NCI-H2029 treated with DMSO at 0.1 percent for 48 hours (cell line): ENCODE measurements at places on chromosomes 16 and 17.

DNA sequence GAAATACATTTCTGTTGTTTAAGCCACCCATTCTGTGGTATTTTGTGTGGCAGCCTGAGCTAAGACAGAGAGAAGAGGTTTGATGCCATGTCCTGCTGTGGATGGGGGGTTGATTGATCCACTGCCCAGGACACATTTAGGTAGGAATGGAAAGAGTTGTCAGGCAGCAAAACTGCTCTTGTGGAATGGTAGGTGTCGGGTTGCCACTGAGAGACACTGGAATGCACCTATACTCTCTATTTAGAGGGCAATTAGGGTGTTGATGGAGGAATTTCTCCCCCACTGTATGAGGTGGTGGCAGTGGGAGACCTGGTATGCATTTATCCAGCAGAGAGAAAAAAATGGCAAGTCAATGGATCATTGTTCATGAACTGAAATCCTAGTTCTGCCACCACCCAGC, 30.9 kb downstream of the CBLN1 start:
- no peak for DNase-seq

DNA sequence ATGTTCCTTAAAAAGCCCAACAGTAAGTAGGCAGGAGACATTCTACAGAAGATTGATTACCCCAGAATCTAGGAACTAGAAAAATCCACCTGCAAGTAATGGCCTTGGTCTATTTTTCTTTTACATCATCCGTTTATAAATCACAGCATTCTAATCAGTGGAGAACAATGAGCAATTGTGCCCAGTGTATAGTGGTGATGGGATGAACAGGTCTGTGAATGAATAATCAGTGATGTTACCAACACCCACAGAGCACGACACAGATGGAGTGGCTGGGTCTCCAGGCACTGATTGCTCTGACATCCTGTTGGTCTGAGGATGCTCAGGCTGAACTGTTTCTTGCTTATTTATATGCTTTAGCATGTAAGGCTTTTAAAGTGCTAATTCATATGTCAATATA, 1251.2 kb upstream of the CDH8 start:
- DNase-seq, result no peak

- DNase-seq, result no peak
Observed at GRCh38 chr16:55386534-55387296, 62.7 kb downstream of the IRX6 start.

DNA sequence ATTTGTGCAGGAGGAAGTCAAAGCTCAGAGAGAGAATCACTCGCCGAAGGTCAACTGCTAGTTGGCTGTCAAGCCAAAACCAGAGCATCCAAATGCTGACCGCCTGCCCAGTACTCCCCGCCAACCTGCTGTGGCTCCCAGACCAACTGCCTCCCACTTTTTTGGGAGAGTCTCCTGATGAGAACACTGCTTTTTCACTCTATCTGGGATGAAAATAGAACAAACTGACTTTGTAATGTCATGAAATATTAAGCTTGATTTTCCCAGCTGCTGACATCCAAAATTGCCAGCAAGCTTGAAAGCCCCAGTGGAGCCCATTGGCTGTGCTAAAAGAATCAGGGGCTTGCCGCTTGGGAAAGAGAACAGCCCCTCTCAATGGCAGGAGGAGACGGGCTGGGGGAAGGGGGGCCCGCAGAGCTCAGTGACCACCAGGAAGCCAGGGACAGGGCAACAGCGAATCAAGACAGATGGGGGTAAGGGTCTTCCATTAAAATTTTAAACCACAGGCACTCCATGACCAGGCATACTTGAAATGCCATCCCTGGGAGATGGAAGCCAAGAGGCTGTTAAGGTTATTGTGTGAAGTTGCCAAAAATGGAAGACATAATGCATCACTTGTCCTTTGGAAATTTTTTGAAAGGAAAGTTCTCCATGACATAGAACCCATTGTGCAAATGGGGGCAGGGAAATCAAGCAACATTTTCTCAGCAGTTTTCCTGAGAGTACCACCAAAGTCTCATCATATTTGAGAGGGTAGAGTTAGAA, 125.7 kb upstream of the CDH5 start:
- DNase-seq, result no peak

GRCh38 chr17:80861418-80861815, 130.2 kb upstream of the CHMP6 start:
- DNase-seq, result peak; percentile 70

- no peak for DNase-seq
Observed at GRCh38 chr17:17463821-17464220, 13.0 kb upstream of the MED9 start.

DNA sequence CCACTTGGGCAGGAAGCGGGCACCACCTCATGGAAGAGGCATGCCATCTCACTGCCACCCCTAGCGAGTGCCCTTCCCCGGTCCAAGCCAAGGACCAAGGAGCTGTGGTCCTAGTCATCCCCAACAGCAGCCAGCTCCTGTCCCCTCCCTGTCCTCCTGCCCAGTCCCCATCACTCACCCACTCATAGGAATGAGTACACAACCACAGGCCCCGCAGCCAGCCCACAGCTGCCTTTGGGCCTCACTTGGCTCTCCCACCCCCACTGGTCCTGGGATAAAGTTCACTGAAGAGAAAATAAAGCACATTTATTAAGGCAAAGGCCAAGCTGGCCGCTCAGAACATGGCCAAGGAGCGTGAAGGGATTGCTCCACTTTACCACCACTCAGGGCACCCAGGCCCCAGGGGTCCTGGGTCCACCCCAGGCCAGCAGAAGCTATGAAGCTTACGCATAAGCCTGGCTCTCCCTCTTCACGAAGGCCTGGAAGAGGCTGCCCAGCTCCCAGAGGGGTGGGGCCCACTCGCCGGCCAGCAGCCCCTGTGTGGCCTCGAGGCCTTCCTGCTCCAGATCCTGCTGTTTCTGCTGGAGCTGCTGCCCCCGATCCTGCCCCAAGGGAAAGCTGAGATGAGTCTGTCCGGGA, 3.6 kb downstream of the SCRN2 start:
- no peak for DNase-seq

DNA sequence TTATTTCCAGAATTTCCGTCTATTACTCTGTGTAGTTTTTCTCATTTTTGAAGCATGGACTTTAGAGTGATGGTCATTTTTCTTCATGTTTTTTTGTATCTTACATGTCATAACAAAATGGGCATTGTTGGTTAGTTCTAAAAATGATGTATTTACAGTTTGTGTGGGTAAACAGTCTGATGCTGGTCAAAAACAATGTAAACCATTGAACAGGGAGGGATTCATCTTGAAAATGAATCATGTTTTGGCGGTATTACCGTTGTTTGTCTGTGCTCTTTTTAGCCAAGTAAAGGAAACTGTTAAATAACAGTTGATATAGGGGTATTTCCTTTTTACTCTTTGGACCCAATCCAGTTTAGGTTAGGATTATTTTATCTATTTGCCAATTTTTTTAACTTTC, 315.8 kb downstream of the BCAS3 start:
- no peak for DNase-seq

DNA sequence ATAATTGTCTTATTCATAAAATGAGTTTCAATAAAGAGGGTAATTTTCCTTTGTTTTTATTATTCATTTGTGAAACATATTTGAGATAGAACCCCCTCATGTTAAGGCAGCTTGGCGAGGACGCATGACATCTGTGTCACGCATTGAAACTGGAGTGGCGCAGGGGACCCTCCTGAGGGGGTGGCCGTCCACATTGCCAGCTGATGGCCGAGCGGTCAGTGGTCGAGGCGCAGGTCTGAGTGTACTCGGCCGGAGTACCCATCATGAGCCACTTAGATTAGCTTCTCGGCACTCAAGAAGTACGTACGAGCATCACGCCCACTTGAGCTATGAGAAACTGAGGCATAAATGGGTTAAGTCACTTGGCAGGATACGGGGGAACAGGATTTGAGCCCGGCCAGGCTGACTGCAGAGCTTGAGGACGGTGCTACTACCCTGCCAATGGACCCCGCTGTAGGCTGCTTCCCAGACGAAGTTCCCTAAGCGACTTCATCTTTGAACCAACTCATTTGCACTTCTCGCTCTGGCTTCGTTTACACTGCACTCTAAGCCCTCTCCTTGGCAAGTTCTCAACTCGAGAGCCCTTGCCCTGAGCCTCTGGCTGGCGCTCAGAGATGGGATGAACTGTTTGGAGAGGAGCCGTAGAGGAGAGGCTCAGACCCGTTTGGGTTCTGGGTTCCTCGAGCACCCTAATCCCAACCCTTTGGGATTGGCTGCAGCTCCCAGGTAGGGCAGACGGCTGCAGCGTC, 91.8 kb downstream of the SDK2 start:
- DNase-seq, result no peak

DNA sequence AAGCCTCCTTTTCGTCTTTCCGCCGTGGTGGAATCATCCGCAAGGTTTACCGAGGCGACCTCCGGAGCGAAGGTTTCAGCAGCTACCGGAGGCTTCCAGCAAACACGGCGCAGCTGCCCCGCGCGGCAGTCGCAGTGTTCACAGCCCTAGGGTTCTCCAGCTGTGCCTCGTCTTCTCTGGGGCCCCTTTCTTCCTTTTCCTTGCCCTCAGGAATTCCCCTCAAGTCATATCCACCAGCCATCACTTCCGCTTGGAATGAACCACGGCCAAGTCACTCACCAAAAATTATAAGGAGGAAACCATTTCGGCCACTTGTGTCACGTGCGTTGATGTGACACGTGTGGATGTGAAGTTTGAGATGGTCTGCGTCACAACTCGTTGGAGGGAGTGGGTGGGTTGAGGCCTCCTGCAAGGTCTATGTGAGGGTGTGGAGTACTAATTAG, 636 bp upstream of the ERN1 start:
- no peak for DNase-seq

DNA sequence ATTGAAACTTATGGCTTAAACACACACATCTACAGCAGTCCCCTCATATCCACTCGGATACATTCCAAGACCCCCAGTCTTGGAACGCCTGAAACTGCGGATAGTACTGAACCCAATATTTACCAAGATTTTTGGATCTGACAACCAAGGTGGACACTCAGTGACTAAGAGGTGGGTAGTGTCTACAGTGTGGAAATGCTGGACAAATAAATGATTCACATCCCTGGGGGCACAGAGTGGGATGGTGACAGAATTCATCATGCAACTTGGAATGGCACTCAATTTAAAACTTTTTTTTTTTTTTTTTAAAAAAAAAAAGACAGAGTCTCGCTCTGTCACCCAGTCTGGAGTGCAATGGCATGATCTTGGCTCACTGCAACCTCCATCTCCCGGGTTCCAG, 54.2 kb upstream of the TRAP1 start:
- no peak for DNase-seq

- no peak for DNase-seq
Observed at GRCh38 chr17:83189044-83190003, 109.9 kb downstream of the METRNL start.

DNA sequence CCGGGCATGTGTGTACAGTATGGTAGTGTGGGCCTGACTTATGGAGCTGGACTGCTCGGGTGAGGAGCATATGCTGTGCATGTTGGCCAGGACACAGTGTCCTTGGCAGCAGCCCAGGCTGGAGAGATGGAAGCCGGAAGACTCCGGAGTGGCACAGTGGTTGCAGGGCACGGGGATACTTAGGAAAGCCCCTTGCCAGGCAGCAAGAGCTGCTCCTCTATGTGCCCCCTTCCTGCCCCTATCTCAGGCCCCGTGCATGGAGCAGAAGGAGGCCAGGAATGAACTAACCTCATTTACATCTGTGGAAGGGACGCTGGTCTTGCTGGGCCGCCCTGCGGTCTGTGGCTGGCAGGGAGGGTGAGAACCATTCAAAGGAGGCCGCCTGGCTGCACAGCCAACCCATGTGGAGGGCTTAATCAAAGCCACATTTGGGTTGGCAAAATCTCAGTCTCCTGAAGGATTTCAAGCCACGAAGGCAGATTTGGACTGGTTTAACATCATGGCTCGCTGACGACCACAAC, 32.2 kb upstream of the RCVRN start:
- DNase-seq, result no peak

- no peak for DNase-seq
Observed at GRCh38 chr16:23823475-23824384, 12.1 kb upstream of the PRKCB start.

GRCh38 chr17:37176723-37177122, 199.1 kb upstream of the C17orf78 start:
- DNase-seq, result no peak

DNA sequence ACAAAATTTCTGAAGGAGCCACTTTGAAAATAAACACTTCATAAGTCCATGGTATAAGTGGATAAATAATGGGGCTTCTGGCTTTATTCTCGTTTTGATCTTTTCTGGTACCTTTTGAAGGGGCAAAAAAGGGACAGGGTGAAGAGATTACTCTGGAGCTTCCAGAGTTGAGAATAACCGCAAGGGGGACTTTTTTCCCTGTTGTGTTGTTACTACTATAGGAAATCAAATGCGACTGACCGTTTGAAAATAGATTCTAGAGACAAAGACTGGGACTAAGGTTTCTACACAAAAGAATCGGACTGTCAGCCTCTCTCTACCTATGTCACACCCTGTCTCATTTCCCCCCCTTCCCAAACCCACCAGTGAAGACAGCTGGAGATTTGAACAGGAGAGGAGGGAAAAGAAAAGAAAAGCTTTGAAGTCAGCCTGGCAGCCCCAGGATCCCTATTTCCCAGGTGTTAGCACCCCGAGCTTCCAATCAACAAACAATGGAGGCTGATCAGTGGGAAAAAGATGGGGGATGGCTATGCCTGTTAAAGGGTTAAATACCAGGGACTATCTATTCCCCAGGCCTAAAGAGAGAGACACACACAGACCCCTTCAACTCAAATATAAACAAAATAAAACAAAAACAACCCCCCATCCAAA, 8.4 kb downstream of the HOXB4 start:
- DNase-seq, result peak; percentile 40

DNA sequence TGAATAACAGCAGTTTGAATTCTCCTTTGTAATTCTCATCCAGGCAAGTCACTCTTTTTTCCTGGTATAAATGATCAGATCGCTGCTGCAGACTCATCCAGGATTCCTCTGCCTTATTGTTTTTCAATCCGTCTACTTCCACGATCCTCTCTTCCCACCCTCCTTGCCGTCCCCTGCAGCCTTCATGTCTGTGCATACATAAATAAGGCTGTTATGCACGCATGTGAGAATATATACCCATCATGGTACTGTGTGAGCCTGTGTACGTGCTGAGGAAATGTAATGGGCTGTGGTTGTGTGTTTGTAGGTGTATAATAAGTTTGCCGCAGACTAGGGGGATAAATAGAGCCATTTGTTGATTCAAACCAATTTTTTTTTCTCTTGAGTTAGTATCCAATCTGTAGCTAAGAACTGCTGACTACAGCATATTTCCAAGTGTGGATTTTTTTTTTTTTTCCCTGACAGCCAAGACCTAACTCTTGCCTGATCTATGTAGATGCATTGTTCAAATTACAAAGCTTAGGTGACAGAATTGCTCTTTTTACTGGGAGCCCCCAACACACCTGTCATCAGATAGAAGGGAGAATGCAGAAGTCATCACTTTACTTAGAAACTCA, 62.2 kb downstream of the RBFOX1 start:
- no peak for DNase-seq

DNA sequence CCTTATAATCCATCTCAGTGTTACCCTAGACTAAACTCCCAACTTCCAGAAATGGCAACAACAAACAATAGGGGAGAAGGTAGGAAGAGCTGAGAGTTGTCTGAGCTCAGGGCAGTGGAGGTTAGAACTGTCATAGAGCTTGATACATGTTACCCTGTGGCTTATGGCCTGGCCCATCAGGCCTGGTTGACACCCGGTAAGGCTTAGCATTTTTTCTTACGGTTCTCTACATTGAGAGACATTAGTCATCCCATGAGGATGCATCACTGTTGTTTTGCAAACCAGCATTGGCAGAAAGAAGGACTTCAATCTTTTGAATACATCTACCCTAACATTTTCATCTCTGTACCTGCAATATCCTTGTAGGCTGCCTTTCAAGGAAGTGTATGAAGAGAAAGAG, 226.6 kb downstream of the PHKB start:
- no peak for DNase-seq

GRCh38 chr16:62638964-62639870, 603.0 kb upstream of the CDH8 start:
- no peak for DNase-seq
